ENCODE measurements at places on chromosomes 2 and 18.

- DNase-seq = no peak
Observed at GRCh38 chr2:11163439-11164317, 8.4 kb downstream of the SLC66A3 start.

GRCh38 chr18:48915626-48916425 is 34.9 kb downstream of the SMAD7 start:
- no peak for DNase-seq

GRCh38 chr2:16130906-16131400 is 190.6 kb downstream of the MYCN start:
- no peak for DNase-seq

- DNase-seq = no peak
Observed at GRCh38 chr2:240297256-240298116, 138.0 kb upstream of the GPC1 start.

DNA sequence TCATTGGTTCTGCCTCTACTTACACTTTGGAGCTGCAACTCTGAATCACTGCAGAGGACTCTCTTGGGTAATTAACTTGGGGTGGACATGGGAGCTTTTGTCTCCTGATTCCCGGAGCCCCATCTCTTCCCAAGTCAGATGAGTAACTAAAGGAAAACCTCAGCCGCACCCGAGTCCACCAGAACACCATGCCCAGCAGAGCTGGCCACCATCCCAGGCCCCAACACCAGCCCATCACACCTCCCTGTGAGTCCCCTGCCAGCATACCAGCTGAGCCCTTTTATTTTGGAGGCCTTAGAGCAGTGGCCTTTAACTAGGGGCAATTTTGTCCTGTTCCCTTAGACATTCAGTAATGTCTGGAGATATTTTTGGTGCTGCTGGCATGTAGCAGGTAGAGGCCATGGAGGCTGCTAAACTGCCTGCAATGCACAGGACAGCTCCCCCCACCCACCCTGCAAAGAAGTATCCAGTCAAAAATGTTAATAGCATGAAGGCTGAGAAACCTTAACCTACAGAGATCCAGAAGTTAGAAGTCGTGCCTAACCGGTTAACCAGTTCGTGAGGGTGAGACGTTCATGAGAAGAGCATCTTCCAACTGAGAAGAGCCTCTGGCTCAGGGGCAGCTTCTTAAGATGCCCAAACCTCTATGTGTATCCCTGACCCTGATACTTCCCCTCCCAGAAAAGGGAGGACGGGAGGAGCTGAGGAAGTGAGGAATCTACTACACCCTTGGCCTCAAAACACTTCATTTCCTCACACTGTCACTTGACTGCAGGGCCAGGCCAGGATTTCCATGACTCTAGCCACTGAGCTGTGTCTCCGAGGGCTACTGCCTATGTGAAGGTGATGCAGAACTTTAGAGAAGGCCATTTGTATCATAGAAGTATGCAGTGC is 139.9 kb upstream of the EPAS1 start:
- no peak for DNase-seq

- no peak for DNase-seq
Observed at GRCh38 chr2:217667512-217667911, 335.3 kb downstream of the TNS1 start.

GRCh38 chr2:232448304-232448690 is 7.7 kb upstream of the ALPI start:
- DNase-seq = no peak

DNA sequence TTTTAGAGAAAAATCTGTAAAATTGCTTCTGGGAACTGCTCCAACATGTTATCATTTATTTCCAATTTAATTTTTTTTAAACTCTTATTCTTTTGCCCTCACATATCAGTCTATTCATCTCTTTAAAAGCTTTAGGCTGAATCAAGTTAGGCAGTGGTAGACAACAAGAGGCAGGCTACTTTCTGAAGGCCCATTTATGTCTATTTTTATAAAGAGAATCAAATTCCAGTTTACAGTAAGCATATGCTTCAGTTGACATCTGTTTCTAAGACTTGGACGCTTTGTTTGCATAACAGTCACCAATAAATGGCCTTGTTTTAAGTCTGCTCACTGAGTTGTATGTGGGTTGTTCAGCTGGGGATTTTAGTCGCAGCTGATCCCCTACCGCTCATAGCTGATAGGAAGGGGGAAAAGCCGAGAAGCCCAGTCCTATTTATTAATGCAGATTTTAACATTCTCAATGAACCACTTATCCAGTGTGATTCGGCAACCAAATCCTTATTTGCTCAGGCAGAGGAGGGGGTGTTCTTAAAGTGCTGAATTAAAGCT is 260.4 kb upstream of the SIX3 start:
- DNase-seq = no peak

- DNase-seq = no peak
Observed at GRCh38 chr2:29530281-29530680, 391.1 kb downstream of the ALK start.

GRCh38 chr2:138267161-138267901 is 234.2 kb upstream of the SPOPL start:
- DNase-seq = peak; percentile 50

DNA sequence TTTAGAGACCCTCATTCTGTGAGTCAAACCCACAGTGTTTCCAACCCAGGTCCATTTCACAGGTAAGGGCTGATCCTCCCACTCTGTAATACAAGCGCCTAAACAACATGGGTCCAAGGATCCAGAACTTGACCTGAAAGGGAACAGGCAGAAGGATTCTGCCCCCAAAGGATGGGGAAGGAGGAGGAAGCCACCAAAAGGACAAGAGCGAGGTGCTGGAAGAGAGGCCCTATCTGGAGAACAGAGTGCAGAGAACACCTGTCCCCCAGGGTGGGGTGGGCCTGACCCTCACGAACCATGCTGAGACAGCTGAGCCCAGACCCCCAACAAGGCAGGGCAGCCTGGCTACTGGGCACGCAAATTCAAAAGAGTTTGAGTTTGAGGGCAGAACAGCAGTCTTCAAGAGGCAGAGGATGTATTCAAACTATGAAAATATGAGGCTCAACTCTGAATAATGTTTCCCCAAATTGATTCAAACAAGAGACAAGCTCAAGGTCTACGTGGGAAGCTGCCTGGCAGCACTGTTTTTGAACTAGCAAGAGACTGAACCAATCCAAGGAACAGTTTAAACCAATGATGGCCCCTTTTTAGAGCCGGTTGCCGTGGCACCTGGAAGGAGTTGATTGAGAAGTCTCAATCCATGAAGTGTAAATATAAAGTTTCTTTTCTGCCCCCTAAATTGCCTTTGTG is 212.7 kb downstream of the ALPK2 start:
- no peak for DNase-seq

GRCh38 chr2:204507636-204508035 is 37.6 kb upstream of the PARD3B start:
- DNase-seq = no peak

DNA sequence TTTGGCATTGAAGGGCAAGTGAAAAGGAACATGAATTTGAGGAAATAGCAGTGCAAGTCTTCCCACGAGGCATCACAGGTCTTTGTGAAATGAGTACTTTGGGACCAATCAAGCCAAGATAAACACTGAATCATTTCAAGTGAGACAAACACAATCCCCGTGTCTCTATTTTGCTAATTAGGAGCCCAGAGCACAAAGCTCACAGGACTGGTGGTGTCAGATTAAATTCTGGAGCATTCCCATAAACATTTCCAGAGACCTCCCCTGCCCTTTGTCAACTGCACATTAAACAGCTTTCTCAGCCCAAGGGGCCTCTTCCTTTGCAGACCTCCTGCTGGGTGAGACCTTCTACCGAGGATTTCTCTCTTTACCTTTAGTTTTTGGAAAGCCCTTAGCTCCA is 50.7 kb downstream of the DAPL1 start:
- no peak for DNase-seq

DNA sequence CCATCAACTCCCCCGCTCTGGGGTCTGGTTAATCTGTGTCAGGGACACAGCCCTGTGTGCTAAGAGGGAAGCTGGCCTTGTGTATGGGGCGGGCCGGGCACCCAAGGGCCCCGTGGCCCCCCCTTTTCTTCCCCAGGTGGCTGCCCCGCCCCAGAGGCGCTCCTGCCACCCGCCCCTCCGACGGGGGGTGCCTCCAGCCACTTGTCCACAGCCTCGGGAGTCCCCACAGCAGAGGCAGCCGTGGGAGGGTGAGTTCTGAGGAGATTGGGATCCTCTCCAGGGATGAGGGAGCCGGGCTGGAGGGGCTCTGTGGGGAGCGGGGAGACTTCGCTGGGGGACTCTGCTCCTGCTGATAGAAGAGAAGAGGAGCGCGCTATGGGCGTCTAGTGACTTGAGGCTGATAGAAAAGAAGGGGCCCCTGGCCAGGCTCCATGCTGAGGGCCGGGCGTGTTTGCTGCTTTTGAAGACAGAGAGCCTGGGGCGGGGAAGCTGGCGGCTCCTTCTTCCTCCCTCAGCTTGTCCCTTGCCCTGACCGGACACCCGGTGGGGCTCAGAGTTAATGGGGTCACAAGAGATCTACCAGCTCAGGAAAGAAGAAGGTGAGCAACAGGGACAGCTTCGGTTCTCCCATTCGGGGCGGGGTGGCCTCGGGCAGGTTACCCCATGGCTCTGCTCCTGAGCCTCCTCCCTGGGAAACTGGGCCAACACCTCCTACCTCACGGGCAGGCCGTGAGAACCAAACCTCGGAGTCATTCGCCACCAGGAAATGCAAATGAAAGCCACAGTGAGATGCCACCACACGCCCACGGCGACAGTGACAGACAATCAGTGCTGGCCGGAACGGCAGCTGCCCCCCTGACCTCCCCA is 89.4 kb upstream of the TAF1B start:
- no peak for DNase-seq

- no peak for DNase-seq
Observed at GRCh38 chr2:25483607-25484266, 142.0 kb upstream of the DNMT3A start.

GRCh38 chr2:85604568-85605339 is 2.3 kb upstream of the TMEM150A start:
- no peak for DNase-seq

DNA sequence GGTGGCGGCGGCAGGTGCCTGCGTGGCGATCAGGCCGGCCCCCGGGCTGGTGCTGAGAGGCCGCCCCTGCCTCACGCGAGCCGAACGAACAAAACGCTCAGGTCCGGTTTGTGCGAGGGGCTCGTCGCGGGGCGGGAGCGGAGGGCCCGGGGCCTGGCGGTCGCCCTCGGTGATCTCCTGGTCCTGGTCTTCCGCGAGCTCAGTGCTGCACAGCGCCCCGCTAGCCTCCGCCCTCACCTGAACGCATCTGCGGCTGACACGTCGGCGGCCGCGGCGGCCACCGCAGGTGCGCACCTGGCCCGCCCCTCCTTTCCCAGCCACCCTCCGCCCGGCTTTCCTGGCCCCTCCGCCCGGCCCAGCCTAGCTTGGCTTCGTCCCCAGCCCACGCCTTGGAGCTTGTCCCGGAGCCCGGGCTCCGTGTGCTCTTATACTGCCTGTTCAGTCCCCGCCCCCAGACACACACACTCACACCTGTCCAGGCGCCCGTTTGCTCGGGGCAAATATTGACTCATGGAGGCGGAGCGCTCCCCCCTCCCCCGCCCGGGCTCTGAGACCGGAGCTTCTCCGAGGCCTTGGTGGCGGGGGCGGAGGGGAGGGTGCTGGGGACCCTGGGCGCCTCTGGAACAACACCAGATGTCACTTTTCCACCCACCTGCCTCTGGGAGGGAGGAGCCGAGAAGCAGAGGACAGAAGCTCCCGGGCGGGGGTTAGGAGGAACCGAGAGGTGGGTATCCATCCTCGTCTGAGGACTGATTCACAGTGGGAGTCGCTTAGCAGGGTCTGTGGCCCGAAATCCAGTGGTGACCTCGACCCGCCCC is 8.6 kb upstream of the CRYBA2 start:
- DNase-seq = no peak

GRCh38 chr2:20797096-20797495 is 25.8 kb downstream of the LDAH start:
- DNase-seq = no peak

- DNase-seq = no peak
Observed at GRCh38 chr18:7561909-7562460, 5.1 kb upstream of the PTPRM start.

DNA sequence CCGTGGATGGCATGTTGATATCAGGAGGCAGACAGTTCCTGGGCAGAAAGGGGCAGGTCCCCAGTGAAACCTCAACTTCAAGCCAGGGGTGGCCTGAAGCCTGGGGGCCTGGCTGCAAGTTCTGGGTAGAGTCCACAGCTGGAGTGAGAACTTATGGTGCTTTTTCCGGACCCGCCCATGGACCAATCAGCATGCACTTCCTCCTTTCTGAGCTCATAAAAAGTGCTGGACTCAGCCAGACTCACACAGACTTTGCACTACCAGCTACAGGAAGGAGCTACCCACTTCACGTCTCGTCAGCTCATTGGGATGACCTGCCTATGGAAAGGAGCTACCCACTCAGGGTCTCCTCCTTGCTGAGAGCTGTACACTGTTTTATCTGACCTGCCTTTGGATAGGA is 183.1 kb upstream of the MC4R start:
- no peak for DNase-seq

- no peak for DNase-seq
Observed at GRCh38 chr2:203694191-203694590, 12.2 kb upstream of the CD28 start.

DNA sequence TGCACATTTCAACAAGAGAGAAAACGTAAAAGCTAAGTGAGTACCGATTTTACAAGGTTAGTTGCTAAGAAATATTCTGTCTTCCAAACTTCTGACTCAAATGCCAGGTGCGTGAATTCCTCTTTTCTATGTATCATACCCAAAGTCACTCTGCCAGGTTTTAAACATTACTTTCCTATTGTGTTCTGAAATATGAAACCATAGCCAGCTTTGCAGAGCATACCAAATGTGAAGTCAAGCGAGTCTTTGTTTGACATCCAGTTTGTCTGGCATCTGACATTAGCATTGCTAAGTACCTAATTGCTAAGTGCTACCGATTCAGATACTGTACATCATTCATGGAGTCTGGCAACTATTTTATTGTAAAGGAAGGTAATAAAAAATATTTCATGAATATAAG is 321.9 kb upstream of the GALNT5 start:
- DNase-seq = no peak

GRCh38 chr2:170201734-170202393 is 23.9 kb downstream of the MYO3B start:
- DNase-seq = no peak

GRCh38 chr2:182715121-182715891 is 751 bp upstream of the DNAJC10 start:
- DNase-seq = peak; percentile 71

GRCh38 chr2:228681426-228681825 is 499.9 kb upstream of the SPHKAP start:
- DNase-seq = peak; percentile 39

GRCh38 chr2:133811409-133812125 is 243.3 kb upstream of the NCKAP5 start:
- DNase-seq = no peak

GRCh38 chr2:138846216-138846821 is 66.1 kb upstream of the NXPH2 start:
- peak; percentile 71 for DNase-seq
